Stimulated activated naive CD8-positive, alpha-beta T cell treated with anti-CD3 and anti-CD28 coated beads, Interleukin-15, Interleukin-2, amounts not matched to agents 100 U/mL and 50 U/mL, for 24 hours (primary cell): ENCODE measurements at places on chromosomes 5 and 9.

DNA sequence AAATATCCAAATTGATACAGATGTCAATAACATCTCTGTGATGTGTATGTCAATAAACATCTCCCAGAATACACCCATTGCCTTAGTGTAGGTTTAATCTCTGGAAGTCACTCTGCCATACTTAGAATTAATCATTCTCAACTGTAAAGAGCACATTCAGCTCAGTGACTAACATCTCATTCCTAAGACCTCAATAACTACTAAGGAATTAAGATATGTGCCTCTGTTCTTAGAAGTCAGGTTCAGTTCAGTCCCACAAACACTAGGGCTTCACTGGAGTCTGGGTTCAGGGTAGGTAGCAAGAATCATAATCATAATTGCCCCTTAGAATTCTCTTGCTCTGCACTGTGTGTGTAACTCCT is 31.7 kb downstream of the UGCG start:
- DNase-seq = no peak

GRCh38 chr5:138657360-138657759 is 82.2 kb upstream of the HSPA9 start:
- no peak for DNase-seq

DNA sequence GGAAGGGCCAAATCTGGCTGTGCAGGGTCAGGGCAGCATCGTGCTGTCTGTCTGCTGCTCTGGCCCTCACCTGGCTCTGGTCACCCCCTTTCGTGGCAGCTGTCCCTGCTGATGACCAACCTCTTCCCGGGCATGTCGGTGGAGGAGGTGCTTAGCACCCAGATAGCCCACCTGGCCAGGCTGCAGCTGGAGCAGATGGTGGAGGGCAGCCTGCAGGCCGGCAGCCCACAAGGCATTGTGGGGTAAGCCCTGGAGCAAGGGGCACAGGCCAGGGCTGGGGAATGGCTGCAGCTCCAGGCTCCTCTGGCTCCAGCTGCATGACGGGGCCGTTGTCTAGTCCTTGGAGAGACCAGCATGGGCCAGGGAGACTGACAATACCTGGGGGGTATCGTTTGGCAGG is 8.2 kb downstream of the TOR2A start:
- DNase-seq = no peak

GRCh38 chr9:132800038-132800648 is 77.9 kb downstream of the AK8 start:
- peak; percentile 62 for DNase-seq

DNA sequence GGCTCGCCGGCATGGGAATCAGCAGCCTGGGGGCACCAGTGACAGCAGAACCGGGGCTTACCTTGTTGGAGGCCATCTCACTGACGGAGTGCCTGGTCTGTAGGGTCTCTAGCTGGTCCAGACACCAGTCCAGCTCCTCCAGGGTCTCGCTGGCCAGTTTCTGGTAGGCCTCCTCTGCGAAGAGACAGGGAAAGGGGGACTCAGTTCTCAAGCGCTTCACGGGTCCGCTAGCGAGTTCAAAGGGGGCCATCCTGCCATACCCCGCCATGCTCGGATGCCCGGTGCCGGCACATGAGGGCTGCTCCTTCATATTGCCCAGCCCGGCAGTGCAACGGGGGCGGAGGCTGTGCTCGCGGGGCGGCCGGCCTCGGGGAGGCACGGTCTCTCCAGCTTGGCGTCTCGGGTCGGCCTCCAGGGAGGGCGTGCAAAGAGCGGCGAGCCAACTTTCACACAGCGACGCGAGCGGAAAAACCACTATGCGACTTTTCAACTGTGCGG is 456.0 kb downstream of the RAB3C start:
- DNase-seq = no peak

DNA sequence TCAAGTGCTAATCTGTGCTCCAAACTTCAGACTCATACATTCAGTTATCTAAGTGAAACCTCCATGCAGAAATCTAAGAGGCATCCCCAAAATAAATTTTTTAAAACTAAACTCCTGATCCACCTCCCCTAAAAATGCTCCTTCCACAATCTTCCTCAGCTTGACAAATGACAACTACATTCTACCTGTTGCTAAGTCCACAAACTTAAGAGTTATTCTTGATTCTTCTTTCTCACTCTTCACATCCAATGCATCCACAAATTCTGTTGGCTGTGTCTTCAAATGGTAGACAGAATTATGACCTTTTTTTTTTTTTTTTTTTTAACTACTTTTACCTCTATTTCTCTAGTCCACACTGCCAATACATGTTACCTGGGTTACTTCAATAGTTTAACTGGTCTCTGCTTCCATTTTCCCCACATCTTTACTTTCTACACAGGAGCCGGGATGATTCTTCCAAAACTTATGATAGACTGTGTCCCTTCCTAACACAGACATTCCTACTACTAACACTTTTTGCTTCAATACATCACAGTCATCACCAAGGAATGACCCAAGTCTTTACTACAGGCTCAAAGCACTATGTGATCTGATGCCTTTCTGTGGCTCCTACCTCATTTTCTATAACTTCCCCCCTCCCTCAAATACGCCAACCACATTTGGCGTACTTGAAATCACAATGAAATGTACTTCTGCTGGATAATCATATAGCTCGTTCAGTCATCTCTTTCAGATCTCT is 143.6 kb downstream of the PDE4D start:
- no peak for DNase-seq

DNA sequence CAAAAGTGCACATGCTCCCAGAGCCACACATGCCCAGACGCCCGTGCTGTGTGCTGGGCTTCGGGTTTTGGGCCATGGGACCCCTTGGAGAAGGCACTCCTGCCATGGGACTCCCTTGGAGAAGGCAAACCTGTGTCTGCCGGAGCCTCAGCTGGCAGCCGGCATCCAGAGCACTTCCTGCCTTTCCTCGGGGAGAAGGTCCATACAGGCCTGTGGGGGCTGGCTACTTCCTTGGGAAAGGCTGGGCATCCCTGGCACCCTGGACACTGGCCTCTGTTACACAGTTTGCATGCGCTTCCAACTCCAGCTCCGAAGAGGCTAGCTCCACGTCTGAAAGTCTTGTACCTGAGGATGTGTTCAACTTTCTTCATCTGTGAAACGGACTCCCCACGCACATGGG is 14.7 kb upstream of the IRX4 start:
- no peak for DNase-seq

DNA sequence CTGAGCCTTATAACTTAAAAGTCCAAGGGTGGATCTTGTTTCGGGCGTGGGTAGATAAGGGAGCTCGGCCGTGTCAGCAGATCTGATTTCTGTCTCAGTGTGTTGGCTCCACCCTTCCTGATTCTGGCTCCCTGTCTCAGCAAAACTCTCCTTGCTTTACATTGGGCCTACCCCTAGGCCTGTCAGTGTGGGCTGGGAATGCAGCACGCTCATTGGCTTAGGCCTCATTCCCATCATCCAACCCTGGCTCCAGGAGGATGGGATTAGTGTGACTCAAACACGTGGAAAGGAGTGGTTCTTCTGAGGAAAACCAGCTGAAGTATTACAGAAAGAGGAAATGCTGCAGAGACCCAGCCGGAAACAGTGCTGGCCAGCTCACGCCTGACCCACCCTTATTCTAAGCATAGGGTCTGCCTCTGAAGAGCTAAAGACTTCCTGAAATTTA is 59.9 kb downstream of the ZFAND5 start:
- DNase-seq = peak; percentile 15

GRCh38 chr9:125867751-125868415 is 120.7 kb downstream of the PBX3 start:
- no peak for DNase-seq

- DNase-seq = no peak
These were observed 105.8 kb upstream of the PCSK1 start for GRCh38 chr5:96538808-96539250.

- no peak for DNase-seq
These were observed 306.3 kb downstream of the FER start for GRCh38 chr5:109053995-109054417.

GRCh38 chr5:10442576-10442975 is 897 bp downstream of the ROPN1L start:
- DNase-seq = no peak

DNA sequence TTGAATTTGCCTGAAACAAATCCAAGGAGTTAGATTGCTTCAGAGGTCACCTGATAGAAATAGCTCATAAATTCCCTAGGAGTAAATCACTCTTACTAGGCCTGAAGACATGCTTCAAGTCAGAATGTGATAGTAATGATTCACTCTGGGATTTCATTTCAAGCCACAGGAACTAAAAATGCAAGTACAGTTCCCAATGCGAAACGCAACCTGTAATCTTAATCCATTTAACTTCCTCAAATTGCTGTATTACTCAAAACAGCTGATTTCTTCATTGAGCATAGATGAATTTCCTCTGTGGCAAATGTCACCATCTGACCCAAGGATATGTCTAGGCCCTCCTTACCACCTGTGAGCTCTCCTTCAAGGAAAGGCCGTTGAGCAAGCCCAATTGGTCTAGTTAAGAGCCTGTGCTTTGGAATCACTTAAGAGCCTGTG is 32.1 kb upstream of the IL6ST start:
- DNase-seq = no peak

GRCh38 chr9:33080534-33080933 is 4.1 kb upstream of the SMU1 start:
- DNase-seq = no peak

GRCh38 chr9:113532809-113533190 is 69.3 kb downstream of the RGS3 start:
- DNase-seq = no peak

GRCh38 chr9:6415266-6415665 is 2.3 kb downstream of the UHRF2 start:
- DNase-seq = no peak

GRCh38 chr9:115002371-115003120 is 72.2 kb upstream of the TNFSF8 start:
- no peak for DNase-seq

- DNase-seq = no peak
These were observed 2295.1 kb upstream of the WWC1 start for GRCh38 chr5:165996201-165996875.

GRCh38 chr5:74519161-74519571 is 121.4 kb downstream of the ENC1 start:
- no peak for DNase-seq

- no peak for DNase-seq
These were observed 256.1 kb downstream of the TMEM38B start for GRCh38 chr9:105950448-105950847.

GRCh38 chr9:134887686-134888602 is 7.3 kb downstream of the FCN2 start:
- no peak for DNase-seq

GRCh38 chr5:18745988-18746615 is 1111.8 kb downstream of the TAF11L14 start:
- peak; percentile 41 for DNase-seq

- DNase-seq = no peak
These were observed 128.4 kb upstream of the ADRA1B start for GRCh38 chr5:159787837-159788236.

GRCh38 chr9:110188101-110188500 is 19.9 kb downstream of the C9orf152 start:
- no peak for DNase-seq

- DNase-seq = no peak
These were observed 6.9 kb upstream of the POMT1 start for GRCh38 chr9:131495785-131496184.

DNA sequence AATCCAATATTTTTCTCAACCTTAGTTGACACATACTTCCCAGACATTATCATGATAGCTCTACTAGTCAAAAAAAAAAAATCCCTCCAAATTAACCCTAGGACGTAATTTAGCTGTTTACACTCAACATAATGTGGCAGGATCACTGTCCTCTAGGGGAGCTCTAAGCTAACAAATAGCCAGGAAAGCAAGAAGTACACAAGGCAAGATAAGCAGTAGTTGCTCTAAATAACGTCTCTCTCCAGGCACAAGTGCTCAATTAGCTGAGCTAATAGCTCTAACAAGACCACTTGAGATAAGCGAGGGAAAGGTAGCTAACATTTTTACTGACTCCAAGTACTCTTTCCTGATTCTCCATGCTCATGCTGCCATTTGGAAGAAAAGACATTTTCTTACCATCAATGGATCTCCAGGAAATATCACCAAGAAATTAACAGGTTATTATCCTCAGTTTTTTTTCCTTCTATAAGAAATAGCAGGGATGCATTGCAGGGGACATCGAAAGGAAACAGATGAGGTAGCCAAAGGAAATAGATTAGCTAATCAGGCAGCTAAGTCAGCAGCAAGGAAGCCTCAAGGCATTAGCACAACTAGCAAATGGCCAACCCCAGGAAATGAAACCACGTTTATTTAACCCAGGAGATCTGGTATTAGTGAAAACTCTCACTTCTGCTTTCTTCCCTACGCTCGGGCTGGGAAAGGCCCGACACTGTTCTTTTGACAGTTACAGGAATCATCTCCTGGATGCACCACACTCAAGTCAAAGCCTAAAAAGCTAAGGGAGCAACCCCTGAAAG is 614.1 kb downstream of the PTPRD start:
- no peak for DNase-seq

DNA sequence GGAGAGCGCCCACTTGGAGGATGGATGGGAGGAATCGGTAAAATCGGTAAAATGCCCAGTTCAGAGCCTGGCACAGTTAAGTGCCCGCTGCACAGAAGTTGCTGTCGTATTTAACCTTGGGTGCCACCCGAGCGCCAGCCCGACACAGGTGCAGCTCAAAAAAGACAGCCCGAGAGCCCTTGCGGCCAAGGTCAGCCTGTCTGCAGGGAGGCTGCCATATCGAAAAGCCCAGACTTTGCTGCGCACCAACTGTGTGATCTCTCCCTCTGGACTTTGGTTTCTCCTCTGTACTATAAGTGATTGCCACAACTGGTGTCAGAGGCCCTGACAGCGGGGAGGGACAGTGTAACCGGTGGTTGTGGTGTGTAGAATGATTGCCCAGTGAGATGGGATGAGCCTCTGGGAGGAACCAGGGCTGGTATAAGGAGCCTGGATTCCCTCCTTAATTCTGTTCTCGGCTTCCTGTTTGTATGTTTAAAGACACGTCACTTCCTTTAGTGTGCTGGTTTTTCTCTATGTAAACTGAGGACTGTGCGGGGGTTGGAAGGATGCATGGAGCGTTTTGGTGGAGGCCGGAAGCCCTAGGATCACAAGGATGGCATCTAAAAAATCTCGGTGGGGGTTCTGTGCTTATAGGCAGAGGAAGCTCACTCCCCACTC is 792 bp downstream of the NTMT1 start:
- no peak for DNase-seq

DNA sequence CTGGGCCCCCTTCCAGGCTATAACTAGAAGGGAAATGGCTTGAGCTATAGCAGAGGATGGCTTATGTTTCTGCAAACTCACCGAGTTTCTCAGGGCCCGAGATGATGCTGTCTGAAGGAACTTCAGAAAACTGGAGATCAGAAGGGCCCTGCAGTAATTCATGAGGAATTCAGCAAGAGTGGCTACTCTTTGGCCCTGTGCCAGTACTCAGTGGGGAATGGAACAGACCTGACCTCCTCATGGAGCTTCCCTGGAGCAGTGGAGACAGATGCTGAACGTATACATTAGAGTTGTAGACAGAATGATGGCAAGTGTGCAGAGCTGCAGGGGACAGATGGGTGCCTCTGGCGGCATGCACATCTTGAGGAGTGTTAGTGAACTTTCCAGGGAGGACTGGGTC is 17.3 kb upstream of the SMIM32 start:
- DNase-seq = no peak

DNA sequence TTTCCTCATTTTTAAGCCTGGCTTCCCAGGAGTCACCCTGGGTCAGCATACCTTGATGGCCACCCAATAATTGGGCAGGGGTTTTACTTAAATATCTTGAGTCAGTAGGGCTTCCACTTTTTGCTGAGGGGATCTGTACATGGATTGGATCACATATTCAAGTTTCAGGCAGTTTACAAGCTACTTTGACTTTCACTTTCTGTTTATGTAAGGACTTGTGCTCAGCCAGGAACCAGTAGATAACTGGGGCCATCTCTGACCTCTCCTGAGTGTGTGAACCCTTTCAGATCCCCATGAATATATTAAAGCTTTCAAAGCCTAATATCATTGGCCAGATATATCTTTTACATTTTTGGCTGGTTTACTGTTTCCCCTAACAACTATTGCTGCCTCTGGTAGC is 45.1 kb downstream of the SLCO6A1 start:
- no peak for DNase-seq
